ENCODE measurements at places on chromosomes 4 and X.
A peak's percentile ranks its signal among the peaks of the same experiment; 100 is the strongest.

GRCh38 chr4:2824836-2825381 lies 18.7 kb upstream of the ADD1 start:
- DNase-seq = no peak

DNA sequence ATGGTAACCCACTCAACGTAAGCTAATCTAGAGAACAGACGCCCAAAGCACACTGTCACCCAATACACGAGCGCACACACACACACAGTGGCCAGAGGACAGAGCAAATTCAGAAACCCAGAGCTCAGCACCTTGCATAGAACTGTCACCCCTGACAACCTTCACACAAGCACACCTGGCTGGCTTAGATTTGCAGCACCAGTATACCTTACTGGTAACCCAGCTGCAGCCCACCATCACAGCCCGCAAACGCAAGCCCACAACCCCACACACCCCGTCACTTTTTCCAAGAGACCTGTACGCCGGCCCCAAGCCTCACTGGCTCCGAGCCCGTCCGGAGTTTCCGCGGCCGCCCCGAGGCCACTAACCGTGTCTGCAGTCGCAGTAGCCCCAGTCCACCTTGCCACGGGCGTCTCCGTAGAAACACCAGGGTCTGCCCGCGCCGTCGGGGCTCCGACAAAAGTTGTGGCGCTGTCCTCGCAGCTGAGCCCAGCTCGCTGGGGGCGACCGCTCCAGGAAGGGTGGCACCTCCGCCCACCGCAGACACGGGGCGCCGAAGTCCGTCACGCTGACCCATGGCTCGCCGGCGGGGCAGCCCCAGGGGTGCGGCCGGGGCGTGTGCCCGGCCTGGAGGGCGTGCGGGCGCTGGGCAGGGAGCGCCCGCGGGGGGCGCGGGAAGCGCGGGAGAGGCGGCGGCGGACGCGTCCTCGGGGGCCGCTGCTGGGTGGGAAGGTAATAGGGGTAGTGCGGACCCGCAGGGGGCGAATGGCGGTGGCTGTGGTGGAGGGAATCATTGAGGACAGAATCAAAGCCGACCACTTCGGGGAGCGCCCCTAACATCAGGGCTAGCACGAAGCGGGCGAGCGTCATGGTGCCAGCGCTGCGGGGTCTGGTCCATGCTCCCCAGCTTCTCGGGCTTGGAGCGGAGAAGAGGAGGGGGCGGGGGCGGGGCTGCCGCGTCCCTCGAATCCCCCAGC lies 664 bp downstream of the PRSS12 start:
- DNase-seq = peak; percentile 59

- no peak for DNase-seq
Measured at GRCh38 chr4:6695660-6696610, 2.3 kb downstream of the S100P start.

DNA sequence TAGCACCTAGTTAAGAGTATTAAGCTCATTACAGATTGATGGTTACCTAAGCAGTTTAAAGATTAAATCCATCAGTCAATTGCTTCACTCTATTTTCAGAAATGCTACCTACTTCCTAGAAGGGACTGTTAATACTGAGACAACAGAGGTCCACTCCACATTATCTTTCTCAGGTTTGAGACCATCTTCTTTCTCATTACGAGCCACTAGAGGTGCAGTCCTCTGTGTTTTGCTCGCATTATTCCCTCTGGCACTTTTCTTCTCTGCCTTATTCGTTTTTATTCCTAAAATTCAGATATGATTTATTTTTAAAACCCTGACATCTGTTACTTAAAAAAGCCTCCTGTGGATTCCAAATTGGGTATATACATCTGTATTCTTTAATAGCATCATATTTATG lies 459.1 kb downstream of the FSTL5 start:
- DNase-seq = no peak

DNA sequence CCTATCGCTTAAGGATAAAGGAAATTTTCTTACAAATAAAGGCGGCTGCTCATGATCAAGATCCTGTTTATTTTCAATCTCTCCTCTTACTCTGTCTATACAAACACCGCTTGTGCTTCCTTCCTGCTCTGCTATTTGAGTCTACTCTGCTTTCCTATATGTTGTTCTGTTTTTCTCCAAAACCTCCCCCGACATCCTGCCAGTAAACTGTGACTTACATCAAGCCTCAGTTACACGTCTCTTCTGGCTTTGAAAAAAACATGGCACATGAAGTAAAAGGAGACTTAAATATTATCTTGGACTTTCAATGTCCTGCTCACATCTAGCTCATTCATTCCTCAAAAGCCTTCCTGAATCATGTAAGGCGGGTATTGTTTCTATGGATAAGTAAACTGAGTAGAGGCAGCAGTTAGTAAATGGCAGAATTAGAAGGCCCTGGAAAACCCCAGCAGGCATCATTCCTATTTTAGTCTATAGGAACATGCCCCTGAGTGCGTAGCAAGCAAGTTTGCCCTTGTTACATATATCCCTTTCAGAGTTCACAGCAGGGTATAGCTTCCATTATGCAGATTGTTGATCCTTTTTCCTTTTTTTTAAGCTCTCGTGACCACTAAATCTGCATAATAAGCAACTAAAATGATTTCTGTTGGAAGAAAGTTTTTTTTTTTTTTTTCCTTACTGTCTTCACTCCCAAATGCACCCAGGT lies 280.1 kb downstream of the RAPGEF2 start:
- no peak for DNase-seq

DNA sequence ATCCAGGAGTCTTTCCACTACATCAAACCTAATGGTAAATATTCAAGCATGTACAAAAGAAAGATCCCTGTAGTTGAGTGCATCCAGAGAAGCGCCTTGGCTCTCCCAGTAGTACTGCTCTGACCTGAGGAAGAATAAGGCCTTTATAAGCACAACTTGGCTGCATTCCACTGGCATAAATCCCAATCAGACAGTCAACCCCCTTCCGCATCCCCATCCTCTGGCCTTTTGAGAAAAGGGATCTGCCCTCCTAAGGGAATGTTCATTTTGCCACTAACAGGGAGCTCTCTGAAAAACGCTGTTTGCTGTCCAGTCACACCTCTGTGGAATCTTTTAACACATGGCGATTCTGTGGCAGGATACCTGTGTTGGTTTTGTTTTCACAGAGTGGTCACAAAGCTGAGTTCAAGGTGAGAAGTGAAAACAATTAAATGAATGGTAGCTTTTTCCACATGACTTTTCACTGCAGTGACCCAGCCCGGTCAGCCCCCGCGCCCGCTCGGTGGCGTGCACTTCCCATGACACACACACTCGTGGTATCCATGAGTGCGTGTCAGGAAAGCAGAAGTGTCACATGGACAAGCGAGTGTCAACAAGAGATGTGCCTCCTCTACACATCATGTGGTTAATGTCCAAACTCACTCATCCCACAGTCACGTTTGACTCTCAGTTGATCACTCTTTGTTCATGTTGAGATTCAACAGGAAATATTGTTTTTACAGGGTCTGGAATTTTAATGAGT lies 112.2 kb upstream of the ENPP6 start:
- peak; percentile 37 for DNase-seq

GRCh38 chr4:25075851-25076250 lies 45.1 kb upstream of the LGI2 start:
- DNase-seq = no peak

DNA sequence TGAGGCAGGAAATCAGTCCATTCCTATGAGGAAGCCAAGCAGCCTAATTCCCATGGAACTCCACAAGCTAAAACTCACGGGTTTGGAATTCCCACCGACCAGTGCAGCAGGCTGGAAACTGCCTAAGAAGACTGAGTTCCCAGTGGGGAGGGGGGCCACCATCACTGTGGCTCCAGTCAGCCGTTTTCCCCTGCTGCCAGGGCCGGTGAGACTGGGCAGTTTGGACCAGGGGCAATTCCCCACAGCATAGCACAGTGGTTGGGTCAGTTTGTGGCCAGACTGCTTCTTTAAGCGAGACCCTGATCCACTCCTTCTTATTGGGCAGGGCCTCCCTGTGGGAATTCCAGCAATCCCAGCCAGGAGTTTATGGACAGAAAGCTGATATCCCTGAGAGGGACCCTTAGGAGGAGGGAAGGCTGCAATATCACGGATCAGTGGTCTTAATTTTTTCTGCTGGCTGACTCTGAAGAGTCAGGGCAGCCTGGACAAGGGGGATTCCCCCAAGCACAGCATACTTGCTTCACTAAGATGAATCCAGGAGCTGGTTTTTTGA lies 20.7 kb downstream of the PAGE5 start:
- no peak for DNase-seq

- no peak for DNase-seq
Measured at GRCh38 chr4:19319607-19320006, 932.1 kb upstream of the SLIT2 start.

DNA sequence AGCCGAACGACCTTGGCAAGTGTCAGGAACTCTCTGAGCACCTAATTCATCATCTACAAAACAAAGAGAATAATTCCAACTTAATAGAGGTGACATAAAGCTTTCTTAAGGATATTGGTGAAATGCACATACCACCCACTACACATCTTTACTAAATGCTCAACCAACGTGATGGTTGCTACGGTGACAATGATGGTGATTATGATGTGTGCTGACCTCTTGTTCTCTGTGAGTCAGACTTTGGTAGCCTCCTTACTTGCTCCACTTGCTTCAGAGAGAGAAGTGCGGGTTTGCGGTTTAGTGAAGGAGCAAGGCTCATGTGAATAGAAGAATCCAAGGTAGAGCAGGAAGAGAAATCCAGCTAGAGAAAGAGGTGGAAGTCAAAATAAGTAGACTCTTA lies 52.8 kb upstream of the CLNK start:
- no peak for DNase-seq

DNA sequence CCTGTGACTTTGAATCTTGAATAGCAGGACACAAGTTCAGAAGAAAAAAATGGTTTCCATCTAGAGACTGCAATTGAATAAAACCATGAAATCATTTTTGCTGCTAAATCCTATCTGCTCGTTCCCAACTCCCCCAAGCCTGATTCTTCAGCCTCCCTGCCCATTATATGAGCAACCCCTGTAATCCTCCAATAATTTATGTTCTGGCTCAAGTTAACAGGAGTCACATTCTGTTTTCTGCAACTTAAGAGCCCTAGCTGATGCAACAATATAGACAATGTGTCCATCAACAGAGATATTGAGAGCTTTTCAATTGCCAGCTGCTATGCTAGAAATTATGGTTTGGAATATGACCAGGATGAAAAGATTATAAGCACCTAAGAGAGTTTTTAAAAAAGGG lies 84.1 kb downstream of the LDB2 start:
- no peak for DNase-seq

- DNase-seq = no peak
Measured at GRCh38 chrX:8284131-8284530, 113.1 kb upstream of the VCX2 start.

- DNase-seq = no peak
Measured at GRCh38 chr4:129808242-129808641, 712.3 kb downstream of the C4orf33 start.

- DNase-seq = no peak
Measured at GRCh38 chrX:132613801-132614200, 125.0 kb upstream of the MBNL3 start.

DNA sequence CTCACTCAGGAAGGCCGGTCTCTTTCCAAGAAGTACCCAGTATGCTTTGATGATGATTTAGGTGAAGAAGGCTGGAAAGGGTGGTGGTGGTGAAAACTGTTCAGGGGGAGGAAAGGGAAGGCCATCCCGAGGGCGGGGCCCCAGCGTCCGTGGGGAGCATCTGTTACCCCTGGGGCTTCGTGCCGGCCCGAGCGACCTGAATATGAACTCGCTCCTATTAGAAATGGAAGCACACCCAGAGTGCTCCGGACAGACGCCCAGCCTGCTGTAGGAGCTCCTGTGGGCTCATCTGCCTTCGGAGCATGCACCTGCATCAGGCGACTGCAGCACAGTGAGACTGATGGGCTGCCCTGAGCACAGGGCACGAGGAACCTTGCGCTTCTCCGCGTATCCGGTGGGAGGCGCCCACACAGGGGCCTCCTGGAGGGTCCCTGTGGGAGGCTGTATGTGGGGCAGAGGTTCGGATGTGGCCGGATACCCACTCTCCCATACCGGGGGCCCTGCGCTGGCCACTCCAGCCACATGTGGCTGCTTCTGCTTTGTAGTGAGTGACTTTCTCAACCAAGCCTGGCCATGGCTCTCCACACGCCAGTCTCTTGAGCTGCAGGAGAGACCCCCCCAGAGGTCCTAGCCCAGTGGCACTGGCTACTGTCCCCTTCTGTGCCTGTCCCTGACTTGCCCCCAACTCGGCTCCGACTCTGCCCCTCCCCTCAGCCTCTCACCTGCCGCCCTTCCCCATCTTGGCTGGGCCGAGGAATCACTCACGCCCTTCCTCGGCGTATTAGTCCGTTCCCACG lies 36.7 kb downstream of the FGFRL1 start:
- no peak for DNase-seq

GRCh38 chr4:48546336-48546735 lies 56.3 kb downstream of the ZAR1 start:
- DNase-seq = peak; percentile 49

DNA sequence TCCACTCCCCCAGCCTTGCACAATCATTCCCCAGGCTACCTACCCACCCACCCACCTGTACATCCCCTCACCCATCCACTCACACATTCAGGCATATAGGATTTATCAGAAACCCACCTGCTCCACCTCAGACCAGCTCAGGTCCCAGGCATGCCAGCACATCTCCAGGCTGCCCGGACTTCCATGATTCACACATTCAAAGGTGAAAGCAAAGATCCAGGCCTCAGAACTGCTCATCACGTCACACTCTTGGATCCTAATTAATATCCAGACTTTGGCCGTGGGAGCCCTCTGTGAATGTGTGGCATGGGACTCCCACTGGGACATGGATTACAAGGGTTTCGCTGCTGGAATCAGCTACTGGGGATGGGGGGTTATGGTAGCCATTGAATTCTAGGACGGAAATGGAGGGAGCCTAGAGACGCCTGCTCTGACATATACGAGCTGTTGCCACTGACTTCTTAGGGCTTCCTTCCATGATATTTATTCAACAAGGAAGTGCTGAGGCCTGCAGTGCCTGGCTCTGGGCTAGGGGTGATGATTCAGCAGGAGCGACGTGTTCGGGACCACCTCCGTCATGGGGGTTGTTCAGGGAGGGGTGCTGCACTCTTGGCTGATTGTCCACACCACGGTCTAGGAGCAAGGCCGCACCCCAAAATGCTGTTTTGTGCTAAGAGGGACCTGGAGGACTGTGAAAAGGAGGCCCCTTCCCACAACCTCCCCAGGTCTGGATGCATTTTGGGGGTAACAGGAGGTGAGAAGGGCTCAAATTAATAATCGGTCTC lies 56.9 kb upstream of the ADRA2C start:
- DNase-seq = no peak

- DNase-seq = no peak
Measured at GRCh38 chr4:155607481-155607880, 59.2 kb upstream of the GUCY1A1 start.

DNA sequence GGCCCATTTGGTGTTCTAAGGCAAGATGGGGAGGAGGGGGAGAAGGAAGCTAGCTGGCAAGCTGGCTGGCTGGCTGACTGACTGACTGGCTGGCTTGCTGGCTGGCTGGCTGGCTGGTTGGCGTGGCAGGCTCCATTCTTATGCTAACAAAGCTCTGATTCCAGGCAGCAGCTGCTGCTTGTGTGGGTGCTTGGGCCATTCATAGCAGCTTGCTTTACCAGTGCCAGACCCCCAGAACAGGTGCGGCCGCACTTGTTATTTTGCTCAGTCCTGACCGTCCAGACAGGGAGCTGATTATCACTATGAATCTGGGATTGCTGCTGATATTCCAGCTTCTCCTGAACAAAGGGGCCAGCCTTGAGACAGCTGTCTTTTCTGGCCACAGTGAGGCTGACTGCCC lies 131.2 kb upstream of the PAK3 start:
- no peak for DNase-seq

All from EH (cell line).